ENCODE measurements at places on chromosomes 4 and X.

DNA sequence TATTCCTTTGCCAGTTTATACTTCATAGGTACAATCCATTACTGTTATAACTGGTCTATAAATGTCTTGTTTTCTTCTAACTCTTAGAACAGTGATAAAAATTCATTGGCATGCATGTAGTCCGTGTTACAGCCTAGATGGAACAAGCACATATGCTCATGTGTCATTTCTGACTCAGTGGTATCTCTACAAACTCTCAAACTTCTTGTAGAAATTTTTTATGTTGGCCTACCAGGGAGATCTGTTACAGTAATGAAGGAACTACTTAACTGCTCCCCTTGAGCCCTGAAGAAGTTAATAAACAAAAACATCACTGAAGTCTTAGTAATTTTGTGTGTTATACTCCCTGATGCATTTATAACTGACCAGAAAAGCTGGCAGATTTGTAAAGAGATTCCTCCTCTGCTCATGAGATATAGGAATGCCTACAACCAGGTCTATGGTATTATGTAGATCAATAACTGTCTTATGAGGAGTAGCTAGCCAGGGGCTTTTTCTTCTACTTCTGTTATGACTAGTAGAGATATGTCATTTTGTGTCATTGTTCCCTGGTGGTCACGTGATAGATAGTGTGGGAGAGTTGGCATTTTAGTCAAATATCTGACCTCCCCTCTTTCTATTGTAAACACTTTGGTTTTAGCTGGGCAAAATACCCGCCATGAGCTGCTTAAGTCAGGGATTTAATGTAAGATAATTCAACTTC is 53.7 kb upstream of the FAAH2 start:
- DNase-seq = peak; percentile 25

GRCh38 chr4:931194-931959 is 739 bp downstream of the GAK start:
- DNase-seq = no peak

- no peak for DNase-seq
Observed at GRCh38 chr4:119624356-119624755, 4.2 kb downstream of the PDE5A start.

DNA sequence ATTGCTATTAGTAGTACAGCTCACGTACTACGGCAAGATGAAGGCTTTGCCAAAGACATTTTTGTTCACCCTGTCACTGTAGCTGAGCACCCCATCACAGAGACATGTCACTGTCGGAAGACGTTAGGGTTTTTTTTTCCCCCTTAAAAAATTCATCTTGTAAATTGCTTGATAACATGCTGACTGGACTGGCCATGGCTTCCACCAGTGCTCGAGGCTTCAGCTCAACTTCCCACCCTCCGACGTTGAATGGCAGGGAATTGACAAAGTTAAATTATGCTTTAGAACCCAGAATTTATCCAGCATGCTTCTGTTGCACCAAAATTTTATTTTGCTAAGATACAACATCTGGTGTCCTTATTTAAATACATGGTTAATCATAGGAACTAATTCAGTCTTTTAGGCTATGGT is 707 bp upstream of the OTUD4 start:
- no peak for DNase-seq

GRCh38 chr4:177419434-177419833 is 22.8 kb downstream of the AGA start:
- no peak for DNase-seq

DNA sequence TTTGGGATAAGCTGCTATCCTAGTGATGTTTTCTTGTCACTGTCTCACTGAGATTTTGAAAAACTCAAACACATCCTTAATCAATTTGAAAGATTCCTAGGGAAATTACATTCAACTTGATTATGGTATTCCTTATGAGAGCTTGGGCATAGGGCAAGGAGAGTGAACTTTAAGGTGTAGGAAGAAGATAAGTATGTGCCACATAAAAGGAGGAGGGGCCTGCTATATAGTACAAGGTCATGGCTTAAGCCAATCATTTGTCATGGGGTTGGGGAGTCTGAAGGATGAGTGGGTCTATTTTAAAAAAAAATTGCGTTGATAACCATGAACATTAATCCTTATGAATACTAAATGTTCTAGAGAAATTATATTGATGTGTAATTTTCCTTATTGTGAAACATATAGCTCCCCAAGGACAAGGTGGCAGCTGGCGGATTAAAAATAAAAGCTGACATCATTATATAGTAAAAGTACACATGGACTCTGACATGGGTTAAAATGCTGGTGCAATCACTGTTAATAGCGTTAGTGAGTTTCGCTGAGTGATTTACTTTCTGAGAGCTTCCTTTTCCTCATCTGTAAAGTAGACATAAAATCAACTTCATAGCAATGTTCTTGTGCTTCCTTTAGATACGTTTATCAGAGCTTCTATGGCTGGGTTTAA is 17.4 kb downstream of the GALNT7 start:
- no peak for DNase-seq

DNA sequence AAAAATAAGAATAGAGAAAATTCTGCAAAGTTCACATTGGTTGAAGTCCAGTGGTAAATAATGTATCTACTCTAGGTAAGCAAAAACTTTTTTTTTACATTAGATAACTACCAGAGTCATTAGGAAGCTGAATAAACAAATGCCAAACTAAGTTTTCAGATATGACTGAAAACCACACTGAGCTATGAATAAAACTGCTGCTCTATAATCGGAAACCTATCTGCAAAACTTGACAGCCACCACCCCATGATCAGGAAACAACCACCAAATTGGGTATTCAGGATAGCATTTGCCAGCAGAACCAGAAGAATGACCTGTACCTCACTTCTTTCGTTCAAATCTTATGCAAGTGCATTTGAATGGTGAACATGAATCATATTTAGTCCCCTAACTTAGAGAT is 173.0 kb upstream of the TET2 start:
- peak; percentile 63 for DNase-seq

DNA sequence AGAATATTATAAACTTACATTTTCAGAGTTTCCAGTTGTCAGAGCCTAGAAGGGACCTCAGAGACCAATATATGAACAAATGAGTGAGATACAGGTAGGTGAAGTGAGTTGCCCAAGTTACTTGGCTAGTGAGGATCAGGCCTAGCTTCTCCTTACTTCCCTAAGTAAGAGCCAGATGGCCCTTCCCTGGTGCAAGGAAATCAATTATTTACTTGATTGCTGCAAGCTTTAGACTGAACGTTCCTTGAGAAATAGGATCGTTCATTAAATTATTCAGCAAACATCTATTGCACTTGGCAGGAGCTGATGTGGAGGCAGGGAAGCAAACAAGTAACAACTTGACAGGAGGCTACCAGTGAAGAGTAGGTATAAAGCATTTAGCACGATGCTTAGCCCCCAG is 117.8 kb downstream of the EFHC2 start:
- DNase-seq = no peak

- no peak for DNase-seq
Observed at GRCh38 chr4:47642985-47643760, 158.1 kb downstream of the ATP10D start.

- no peak for DNase-seq
Observed at GRCh38 chr4:184843984-184844554, 18.3 kb upstream of the ACSL1 start.

DNA sequence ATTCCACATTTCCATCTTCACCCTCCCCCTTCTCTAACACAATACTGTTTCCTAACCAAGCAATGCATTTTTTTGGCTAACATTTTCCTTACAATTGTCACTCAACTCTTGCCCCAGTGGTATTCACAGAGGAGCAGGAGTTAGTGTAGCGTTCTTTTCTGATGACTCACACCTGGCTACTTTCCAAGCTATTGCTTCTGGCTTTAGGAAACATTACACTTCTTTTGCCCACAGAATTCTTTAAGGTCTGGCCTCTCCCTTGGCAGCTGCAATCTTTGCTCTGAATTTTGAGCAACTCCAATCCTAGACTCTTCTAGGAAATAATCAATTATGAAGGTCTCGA is 27.5 kb upstream of the PDGFC start:
- DNase-seq = no peak

- DNase-seq = no peak
Observed at GRCh38 chr4:169164669-169165415, 105.9 kb downstream of the SH3RF1 start.

DNA sequence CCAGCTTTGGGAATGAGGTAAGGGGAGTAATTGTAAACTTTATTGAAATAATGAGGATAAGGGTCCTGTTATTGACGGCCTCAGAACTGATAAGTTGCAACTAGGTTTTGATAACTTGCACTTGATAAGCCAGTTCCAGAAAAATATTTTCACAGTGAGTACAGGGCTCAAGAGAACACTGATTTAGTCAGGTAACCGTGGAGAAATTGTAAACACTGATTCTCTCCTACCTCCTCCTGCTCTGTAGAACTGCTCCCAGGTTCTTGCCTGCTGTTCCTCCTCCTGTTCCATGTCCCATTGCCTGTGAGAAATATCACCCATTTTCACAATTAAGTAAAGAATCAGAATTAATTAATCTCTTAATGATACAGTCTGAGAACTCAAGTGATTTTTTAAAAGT is 55.0 kb upstream of the CXXC4 start:
- no peak for DNase-seq

GRCh38 chrX:121831601-121832000 is 784.2 kb downstream of the GLUD2 start:
- no peak for DNase-seq
